ENCODE measurements at places on chromosomes 4 and X.

DNA sequence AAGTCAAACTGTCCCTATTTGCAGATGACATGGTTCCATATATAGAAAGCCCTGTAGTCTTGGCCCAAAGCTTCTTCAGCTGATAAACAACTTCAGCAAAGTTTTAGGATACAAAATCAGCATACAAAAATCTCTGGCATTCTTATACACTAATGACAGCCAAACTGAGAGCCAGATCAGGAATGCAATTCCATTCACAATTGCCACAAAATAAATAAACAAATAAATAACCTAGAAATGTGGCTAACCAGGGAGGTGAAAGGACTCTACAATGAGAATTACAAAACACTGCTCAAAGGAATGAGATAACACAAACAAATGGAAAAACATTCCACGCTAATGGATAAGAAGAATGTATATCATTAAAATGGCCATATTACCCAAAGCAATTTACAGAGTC, 52.9 kb upstream of the CXCL8 start:
- H3K4me3 ChIP-seq: no peak overlapping the region
- no peaks in the 10 kb centered on the region for H3K4me1 ChIP-seq
- H3K27ac ChIP-seq: no peak overlapping the region
- H3K27me3 ChIP-seq: no peaks in the 10 kb centered on the region

- no peak for DNase-seq
- H3K27me3 ChIP-seq: no peaks in the 10 kb centered on the region
- peaks cover 6% of the 10 kb centered on the region for H3K36me3 ChIP-seq
- no peak overlapping the region for H3K4me3 ChIP-seq
- H3K27ac ChIP-seq: no peak overlapping the region
Measured at GRCh38 chr4:75495476-75495875, 18.7 kb downstream of the RCHY1 start.

DNA sequence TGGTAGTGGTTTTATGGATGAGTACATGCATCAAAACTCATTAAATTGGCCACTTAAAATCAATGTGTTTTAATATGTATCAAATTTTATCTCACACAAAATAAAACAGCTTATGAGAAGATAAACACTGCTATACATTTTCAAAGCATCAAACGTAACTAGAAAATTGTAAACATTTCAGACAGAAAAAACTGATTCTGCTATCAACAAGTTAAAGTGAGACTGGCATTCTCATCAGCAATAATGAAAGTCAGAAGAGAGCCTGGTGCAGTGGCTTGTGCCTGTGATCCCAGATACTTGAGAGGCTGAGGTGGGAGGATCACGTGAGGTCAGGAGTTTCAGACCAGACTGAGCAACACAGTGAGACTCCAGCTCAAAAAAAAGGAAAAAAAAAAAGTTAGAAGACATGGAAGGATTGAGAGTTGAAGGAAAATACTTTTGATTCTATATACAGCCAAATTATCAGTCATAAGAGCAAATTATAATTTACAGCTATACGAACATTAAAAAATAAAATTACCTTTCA, 2.9 kb downstream of the TBCK start:
- H3K27ac ChIP-seq: no peak overlapping the region
- DNase-seq: no peak

DNA sequence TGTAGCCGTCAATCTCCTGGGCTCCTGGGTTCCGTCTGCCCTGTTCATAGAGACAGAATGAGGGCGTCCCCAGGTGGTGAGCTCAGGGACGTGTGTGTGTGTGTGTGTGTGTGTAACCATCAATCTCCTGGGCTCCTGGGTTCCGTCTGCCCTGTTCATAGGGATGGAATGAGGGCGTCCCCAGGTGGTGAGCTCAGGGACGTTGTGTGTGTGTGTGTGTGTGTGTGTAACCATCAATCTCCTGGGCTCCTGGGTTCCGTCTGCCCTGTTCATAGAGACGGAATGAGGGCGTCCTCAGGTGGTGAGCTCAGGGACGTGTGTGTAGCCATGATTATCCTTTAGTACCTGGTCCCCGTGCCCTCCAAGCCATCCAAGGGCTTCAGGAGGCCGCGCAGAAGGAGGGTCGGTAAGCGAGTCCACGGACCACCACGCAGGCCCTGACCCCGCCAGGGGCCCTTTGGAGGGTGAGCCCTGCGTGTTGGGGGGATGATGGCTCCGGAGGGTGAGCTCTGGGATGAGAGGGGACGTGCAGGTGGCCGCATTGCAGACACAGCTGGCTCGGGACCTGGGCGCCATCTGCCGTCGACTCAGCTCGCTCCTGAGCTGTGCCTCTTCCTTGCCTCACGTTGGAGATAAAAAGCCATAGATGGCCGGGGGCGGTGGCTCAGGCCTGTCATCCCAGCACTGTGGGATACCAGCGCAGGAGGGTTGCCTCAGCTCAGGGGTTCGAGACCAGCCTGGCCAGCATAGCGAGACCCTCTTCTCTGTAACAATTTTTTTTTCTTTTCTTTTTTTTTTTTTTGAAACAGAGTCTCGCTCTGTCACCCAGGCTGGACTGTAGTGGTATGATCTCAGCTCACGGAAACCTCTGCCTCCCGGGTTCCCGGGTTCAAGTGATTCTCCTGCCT, 5.4 kb upstream of the GTPBP6 start:
- H3K36me3 ChIP-seq: no peaks in the 10 kb centered on the region
- H3K4me1 ChIP-seq: peaks cover 12% of the 10 kb centered on the region
- no peak overlapping the region for H3K27ac ChIP-seq
- H3K27me3 ChIP-seq: no peaks in the 10 kb centered on the region
- no peak overlapping the region for H3K4me3 ChIP-seq

DNA sequence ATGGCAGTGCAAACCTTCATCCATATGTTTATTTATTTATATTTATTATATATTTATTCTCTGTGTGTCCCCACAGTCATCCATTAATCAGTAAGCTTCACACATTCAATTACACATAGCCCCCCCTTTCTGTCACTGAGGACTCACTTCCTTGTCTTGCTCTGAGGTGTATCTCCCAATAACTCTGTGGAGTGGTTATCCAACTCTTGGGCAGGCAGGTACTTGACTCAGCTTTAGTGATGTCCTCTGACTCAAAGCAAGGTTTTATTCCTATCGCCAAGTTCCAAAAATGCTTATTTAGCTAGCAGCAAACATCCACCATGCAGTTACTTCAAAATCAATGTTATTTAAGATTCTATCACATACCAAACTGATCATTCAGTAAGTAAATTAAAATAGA, 25.2 kb upstream of the NDP start:
- H3K36me3 ChIP-seq: no peaks in the 10 kb centered on the region
- no peak for DNase-seq
- H3K4me3 ChIP-seq: no peak overlapping the region
- no peak overlapping the region for H3K27ac ChIP-seq

DNA sequence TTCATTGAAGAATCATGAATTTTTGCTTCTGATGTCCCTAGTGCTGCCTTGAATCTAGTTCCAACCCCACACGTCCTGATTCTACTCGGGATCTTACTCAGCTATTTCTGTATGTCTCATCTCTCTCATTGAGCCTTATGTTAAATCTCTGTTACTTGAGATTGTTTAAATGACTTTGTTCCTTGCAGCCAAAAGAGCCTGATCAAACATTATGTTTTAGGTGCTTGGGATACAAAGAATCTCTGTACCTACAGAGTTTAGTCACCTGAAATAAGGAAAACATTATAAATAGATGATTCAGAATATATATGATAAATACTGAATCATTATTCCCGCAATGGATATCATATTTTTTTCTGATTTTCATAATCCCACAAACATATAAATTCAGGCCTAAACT, 13.7 kb upstream of the ANKRD50 start:
- H3K27me3 ChIP-seq: no peaks in the 10 kb centered on the region
- no peak overlapping the region for H3K4me3 ChIP-seq
- H3K36me3 ChIP-seq: no peaks in the 10 kb centered on the region

GRCh38 chrX:129750971-129751370, 12.2 kb downstream of the XPNPEP2 start:
- no peak for DNase-seq
- no peak overlapping the region for H3K27ac ChIP-seq
- H3K27me3 ChIP-seq: no peaks in the 10 kb centered on the region
- H3K36me3 ChIP-seq: no peaks in the 10 kb centered on the region

DNA sequence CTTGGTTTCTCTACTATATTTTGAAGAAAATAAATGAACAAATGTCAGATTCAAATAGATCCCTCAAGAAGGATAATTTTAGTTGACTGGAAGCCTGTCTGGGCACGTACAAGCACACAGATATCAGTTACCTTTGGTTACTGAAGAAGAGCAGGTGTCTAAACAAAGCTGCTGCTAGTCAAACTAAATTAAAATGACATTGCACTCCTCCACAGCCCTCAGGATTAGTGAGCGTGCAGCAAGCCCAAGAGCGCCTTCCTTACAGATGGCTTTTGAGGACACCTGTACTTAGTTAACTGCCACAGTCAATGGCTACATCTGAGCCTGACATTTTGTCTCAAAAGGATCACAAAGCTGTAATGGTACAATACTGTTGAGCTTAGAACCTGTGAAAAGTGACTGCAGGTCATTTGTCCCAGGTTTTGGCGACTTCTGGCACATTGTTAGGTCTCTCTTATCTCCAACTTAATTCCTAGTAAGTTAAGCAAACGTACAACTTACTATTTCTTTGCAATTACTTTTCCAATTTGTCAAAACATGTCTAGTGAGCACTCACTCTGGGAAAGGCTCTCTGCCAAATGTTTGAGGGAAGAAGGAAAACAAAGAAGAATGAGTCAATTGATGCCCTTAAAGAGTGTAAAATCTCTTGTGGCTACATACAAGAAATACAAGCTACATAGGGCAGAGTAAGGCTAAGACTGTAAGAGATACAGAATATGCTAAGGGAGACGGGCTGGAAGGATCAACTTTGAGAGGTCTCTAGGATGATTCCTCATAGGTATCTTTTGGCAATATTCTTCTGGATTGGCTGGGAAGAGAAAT, 25.6 kb upstream of the DAPP1 start:
- no peak for DNase-seq
- no peaks in the 10 kb centered on the region for H3K4me1 ChIP-seq
- H3K4me3 ChIP-seq: no peak overlapping the region
- H3K27ac ChIP-seq: no peak overlapping the region

DNA sequence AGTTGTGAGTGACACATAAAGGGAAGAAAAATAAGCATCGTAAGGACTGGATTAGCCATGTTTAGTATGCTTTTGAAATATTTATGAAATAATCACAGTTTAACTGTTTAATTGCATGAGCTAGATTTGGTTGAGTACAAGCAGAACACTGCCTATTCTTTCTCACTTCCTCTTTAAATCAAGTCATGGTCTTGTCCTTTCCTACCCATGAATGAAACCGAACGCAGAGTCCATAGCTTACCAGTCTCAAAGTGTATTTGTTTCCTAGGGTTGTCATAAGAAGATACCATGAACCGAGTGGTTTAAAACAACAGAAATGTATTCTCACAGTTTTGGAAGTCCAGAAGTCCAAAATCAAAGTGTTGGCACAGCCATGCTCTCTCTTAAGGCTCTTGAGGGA, 684.0 kb upstream of the MAGEB2 start:
- H3K27me3 ChIP-seq: no peaks in the 10 kb centered on the region
- no peak overlapping the region for H3K27ac ChIP-seq
- no peak for DNase-seq
- no peaks in the 10 kb centered on the region for H3K36me3 ChIP-seq

GRCh38 chrX:10526451-10526850, 93.9 kb downstream of the MID1 start:
- H3K27me3 ChIP-seq: no peaks in the 10 kb centered on the region
- H3K4me3 ChIP-seq: no peak overlapping the region
- no peaks in the 10 kb centered on the region for H3K4me1 ChIP-seq
- no peak for DNase-seq
- no peaks in the 10 kb centered on the region for H3K36me3 ChIP-seq
